ENCODE measurements at places on chromosomes 2 and 18.

DNA sequence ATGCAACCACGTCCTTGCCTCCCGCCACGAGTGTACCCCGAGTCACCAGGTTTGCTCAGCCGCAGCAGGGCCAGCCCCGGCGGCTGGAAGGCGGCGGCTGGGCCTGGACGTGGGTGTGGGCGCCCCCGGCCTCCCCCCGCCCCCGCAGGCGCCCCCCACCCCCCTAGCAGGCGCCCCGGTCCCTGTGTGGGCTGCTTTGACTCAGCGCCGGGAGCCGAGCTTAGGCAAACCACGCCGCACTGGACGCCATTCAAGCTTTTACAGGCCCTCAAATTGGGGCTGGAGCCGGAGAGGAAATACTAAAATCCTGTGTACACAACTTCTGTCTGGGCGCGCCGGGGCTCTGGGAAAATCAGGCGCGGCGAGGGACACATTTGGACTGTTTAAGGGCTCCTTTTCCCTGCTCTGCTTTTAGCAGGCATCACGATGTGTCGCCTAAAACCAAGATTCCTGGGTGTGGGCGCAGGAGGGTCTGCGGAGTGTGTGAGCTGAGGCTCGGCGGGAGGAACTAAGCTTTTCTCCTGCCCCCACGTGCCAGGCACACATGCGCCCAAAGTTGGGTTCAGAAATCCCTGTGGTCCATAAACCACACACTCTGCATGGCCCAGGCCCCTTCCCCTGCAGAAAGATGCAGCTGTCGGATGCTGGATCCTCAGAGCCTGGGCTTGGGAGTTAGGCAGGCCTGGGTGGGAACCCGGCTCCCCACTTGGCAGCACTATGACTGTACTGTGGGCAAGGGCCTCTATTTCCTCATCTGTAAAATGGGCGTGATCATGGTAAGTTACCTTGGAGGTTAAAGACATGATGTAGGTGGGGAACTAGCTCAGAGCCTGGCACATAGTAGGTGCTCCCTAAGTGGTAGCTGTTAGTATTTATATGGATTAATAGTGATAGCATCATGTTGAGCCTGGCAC lies 57.6 kb downstream of the ATOH8 start:
- DNase-seq: no peak

- no peak for DNase-seq
Measured at GRCh38 chr2:85018049-85018447, 47.1 kb downstream of the KCMF1 start.

DNA sequence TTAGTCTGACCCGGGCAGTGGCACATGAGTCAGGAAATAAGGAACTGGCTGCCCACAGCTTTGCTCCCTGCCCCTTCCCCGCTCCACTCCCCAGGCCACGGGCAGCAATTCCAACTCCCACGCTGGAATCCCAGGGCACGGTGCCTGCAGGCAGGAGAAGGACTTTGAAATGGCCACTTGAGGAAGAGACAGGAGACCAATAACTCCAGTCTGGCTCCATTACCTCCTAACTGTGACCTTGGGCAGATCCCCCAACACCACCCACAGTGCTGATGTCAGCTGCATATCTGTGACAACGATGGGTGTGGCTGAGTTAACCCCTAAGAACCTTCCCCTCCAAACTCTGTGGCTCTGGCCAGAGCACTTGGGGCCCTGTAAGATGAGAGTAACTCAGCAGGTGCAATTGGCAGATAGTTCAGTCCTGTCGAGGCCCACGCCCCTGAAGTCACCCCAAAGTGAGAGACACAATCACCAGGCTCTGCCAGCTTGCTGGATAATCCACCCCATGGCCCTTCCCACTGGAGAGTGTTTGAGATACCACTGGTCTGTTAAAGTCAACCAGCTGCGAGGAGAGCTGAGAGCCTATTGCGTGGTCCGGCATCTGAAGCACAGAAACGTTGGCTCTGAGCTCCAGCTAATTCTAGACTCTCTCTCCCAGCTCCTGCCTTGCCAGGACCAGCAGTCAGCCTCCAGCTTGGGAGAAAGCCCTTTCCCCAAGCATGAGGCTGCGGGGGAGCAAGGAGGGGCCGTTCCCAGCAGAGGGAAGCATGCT lies 175.2 kb downstream of the TNS1 start:
- no peak for DNase-seq

DNA sequence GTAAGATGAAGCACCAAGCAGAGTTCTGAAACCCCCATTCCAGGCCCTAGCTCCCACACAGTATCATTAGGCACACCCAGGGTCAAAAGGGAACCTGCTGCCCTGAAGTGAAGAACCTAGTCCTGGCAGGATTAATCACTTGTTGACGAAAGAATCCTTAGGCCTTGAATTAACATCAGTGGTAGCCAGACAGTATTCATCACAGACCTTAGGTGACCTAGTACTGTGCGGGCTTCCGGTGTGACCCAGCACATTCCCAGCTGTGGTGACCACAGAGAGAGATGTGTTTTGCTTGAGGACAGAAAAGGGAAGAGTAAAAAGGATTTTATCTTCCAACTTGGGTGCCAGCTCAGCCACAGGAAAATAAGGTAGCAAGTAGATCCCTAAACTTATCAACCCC lies 1071.4 kb upstream of the FAM98A start:
- DNase-seq: no peak

DNA sequence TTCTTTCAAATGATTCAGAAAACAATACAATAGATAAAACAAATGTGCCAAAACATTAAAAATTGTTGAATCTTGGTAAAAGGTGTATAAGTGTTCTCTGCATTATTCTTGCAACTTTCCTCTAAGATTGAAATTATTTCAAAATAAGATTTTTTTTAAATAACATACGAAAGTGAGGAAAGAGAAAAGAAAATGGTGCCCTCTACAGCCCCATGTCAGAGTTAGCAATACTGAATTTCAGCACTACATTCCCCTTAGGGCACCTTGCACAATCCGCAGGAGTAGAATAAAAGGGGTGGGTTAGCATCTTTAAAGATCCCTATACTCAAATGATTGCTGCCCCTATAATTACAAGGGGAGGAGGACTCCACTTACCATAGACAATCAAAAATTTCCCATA lies 433.7 kb downstream of the BCL11A start:
- no peak for DNase-seq

DNA sequence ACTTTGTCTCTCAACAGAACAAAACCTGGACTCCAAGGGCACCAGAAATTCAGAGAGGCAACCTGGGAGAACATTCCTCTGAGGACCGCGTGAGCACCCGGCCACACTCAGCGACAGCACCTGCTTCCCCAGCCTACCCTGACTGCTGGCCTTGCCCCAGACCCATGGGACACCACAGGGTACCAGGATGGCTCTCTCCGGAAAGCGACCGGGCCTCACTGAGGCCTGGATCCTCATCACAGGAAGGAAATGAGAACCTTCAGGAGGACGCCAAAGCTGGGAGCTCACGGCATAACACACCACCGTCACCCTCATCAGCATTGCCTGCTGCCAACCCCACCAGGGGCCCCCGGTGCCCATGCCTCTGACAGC lies 38.9 kb downstream of the HS6ST1 start:
- DNase-seq: no peak

DNA sequence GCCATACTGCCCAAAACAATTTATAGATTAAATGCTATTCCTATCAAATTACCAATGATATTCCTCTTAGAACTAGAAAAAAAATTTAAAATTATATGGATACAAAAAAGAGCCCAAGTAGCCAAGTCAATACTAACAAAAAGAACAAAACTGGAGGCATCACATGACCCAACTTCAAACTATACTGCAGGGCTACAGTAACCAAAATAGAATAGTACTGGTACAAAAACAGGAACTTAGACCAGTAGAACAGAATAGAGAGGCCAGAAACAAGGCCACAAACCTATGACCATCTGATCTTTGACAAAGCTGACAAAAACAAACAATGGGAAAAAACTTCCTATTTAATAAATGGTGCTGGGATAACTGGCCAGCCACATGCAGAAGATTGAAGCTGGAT lies 86.1 kb upstream of the KYNU start:
- DNase-seq: no peak

GRCh38 chr2:120142528-120143219 lies 80.5 kb downstream of the TMEM185B start:
- no peak for DNase-seq

- no peak for DNase-seq
Measured at GRCh38 chr18:54946149-54946581, 13.1 kb downstream of the CCDC68 start.

GRCh38 chr2:120568089-120568974 lies 167.3 kb upstream of the GLI2 start:
- DNase-seq: no peak

DNA sequence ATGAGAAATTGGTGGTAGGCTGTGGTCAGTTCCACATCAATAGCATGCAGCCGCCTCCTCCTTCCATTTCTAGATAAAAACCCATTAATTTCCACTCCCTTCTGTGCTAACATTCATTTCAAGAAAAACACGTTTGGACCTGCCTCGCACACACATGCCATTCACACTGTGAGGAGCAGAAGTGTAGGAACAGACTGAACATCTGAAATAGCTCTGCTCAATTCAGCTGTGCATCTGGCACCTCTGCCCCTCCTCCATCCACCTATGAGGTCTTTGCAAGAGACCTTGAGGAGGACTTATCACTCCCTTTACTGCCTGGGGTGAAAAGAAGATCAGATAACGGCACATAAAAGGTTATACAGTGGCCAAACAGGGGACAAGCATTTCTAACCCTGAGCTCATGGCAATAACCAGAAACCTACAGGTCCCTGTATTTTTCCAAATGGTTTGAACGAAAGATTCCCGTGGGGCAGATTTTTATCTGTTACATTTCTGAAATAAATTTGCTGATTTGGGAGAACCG lies 30.8 kb upstream of the LRP2 start:
- no peak for DNase-seq

- DNase-seq: no peak
Measured at GRCh38 chr2:230327418-230328154, 593 bp downstream of the SP140L start.

GRCh38 chr2:126413079-126413478 lies 242.9 kb upstream of the GYPC start:
- DNase-seq: no peak

DNA sequence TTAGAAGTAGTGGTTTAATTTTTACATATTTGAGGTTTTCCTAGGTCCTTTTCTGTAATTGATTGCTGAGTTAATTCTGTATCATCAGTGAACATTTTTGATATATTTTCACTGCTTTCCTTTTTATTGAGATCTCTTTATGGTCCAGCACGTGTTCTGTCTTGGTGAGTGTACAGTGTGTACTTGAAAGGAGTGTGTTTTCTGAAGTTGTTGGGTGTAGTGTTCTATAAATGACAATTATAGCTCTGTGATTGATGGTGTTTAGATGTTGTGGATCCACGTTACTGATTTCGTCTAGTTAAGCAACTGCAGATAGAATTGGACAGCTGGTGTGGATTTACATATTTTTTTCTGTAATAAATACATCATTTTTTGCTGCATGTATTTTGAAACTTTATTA lies 32.7 kb downstream of the AGFG1 start:
- DNase-seq: no peak

DNA sequence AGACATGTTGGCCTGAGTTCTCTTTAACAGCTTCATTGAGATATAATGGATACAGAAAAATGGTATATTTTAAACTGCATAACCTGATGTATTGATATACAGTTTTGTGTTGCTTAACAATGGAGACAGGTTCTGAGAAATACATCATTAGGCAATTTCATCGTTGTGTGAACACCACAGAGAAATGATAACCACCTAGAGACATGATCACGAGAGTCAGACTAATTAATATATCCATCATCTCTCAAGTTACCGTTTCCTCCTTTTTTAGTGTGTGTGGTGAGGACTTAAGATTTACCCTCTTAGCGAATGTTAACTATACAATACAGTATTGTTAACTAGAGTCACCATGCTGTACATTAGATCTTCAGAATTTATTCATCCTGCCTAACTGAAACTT lies 178.1 kb downstream of the FMNL2 start:
- no peak for DNase-seq

DNA sequence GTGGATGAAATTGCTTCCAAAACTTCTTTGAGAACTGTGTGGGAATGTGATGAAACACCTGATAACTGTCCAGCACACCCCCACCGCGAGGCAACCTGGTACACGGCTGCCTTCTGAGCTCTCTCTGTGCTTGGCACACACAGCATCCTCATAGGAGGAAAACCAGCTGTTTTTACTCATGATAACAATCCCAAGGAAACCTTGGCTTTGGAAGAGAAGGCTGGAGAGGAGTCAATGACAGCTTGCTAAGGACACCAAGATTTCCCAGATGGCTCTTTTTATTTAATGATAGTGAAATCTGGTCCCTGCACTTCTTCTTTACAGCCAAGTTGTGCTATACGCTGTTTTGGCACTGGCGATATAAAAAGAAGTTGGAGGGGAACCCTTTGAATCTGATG lies 232.5 kb upstream of the FN1 start:
- DNase-seq: no peak

GRCh38 chr2:144659731-144660275 lies 139.9 kb upstream of the ZEB2 start:
- no peak for DNase-seq

GRCh38 chr2:31274401-31275075 lies 40.6 kb downstream of the EHD3 start:
- no peak for DNase-seq

GRCh38 chr2:207956771-207957170 lies 68.6 kb downstream of the PLEKHM3 start:
- DNase-seq: no peak

- no peak for DNase-seq
Measured at GRCh38 chr18:56330366-56331110, 307.9 kb downstream of the TXNL1 start.

- DNase-seq: no peak
Measured at GRCh38 chr2:50724837-50725236, 307.1 kb downstream of the NRXN1 start.

GRCh38 chr2:70005752-70006446 lies 44.5 kb upstream of the ASPRV1 start:
- DNase-seq: no peak

DNA sequence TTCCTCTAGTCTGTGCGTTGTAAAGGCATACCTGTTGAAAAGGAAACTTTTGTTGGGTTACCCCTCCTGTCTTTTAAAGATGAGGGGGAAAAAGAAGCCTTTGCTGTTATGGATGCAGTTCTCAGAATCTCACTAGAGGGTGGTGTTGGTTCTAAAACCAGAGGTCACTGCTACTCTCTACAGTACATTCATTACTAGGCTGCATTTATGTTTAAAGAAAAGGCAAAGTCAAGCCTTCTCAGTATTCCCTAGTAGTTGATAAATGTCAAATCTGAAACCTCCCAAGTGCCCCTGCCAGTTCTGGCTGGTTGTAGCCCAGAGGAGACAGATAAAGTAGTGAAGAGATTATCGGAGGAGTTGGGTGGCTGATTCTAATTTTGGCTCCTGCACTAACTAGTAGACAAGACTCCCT lies 1.4 kb upstream of the PLCL1 start:
- no peak for DNase-seq

- no peak for DNase-seq
Measured at GRCh38 chr2:205802065-205802464, 119.8 kb downstream of the NRP2 start.

- DNase-seq: no peak
Measured at GRCh38 chr2:38274286-38275276, 102.5 kb downstream of the ATL2 start.
